Prostate gland (tissue), 2 donors: ENCODE measurements at places on chromosomes 11 and 22. TPM values are rescaled to one million over a fixed set of nuclear protein-coding genes. Genes with fewer than 3 reads are reported as not detected.

The IFITM1 gene
- total RNA-seq = 73.9 TPM

- H3K4me1 ChIP-seq = no peaks in the 10 kb centered on the region
- DNase-seq = no peak
- H3K36me3 ChIP-seq = no peaks in the 10 kb centered on the region
- no peak overlapping the region for H3K4me3 ChIP-seq
- no peaks in the 10 kb centered on the region for H3K27me3 ChIP-seq
Measured at GRCh38 chr11:125075242-125075625, 12.1 kb downstream of the SLC37A2 start.

- no peak overlapping the region for H3K27ac ChIP-seq
- H3K4me3 ChIP-seq = no peak overlapping the region
- no peak for DNase-seq
- no peaks in the 10 kb centered on the region for H3K36me3 ChIP-seq
Measured at GRCh38 chr11:103097279-103097678, 5.3 kb upstream of the DCUN1D5 start.

DNA sequence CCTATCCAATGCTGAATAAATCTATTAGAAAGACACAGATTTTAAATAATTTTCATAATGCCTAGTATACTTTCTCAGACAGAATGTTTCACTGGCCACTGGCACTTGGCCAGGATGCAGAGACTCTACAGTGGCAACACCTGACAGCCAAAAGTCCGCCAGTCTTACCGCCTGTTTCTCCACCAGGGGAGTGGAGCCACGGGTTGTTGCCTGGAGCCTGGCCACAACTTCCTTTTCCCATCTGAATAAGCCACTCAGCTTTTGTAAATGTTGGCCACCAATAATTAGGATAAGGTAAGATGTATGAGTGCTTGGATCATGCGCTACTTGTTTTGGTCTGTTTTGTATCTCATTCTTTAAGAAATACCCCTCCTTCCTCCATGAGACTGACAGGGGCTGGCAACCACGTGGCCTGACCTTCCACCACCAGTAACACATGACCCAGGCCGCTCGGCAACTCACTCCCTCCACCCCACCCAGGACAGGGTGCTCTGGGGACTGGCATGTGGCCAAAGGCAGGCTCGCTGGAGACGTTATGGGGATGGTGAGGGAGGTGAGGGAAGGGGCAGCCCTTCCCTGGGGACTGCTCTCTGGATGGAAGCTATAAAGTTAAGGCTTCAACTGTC lies 93.0 kb upstream of the BID start:
- DNase-seq = no peak
- H3K27me3 ChIP-seq = no peaks in the 10 kb centered on the region
- no peak overlapping the region for H3K4me3 ChIP-seq
- H3K36me3 ChIP-seq = no peaks in the 10 kb centered on the region
